ENCODE measurements at places on chromosomes 1 and 21. TPM values are rescaled to one million over a fixed set of nuclear protein-coding genes. Genes with fewer than 3 reads are reported as not detected.

The IGSF5 gene
- 0.64 TPM for total RNA-seq

- no peak for DNase-seq
These were observed 10.6 kb downstream of the CSRP1 start for GRCh38 chr1:201496296-201496690.

The AMY1C gene
- total RNA-seq: not detected

GRCh38 chr1:78640462-78640861 lies 9.2 kb upstream of the IFI44 start:
- no peak for DNase-seq

DNA sequence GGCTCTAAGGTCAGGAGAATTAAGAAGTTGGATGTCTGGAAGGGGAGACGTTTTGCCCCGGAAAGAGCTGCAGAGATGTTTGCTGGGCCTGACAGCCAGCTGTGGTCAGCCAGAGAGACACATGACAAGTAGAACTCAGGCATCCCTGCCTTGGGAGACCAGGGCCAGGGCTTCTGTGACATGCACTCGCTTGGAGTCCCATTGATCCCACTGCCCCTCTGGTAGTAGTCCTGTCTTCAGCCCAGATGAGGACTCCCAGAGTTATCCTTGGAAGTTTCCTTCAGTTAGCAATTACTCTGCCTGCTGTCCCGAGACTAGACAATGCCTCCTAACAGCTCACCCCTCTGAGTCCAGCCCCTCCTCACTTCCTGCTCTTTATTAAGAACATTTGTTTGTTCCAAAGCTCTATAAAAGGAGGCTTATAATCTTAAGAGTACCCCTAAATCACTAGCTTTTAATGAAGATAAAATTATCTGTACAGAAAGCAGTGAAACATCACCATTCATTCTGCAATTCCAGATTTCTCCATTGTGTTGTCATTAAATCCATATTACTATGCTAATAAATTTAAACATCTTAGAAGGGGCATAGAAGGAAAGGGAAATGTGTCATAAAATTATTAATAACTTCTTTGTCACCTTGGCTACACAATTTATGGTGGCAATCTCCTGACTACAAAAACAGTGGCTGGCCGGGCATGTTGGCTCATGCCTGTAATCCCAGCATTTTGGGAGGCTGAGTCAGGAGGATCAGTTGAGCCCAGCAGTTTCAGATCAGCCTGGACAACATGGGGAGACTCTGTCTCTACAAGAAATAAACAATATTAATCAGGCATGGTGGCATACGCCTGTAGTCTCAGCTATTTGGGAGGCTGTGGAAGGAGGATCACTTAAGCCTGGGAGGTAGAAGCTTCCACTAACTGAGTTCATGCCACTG lies 94.2 kb downstream of the KCNK1 start:
- DNase-seq: no peak

The BRDT gene
- not detected for total RNA-seq

DNA sequence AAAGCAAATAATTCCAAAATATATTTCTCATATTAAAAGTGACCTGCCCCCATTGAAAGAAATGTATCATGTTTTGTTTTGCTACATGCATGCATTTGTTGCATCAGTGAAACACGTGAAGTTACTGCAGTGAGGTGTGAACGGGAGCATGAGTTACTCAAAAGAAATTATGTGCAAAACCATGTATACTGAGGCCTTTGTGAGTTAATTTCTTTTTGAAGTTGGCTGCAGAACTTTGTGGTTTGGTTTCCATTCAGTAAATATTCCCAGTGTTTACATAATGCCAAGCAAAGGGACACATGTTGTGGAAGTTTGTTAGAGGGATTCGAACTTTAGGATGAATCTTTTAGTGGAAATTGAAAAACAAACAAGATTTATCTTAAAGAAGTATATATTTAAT lies 619.4 kb upstream of the ADAMTS5 start:
- DNase-seq: no peak

DNA sequence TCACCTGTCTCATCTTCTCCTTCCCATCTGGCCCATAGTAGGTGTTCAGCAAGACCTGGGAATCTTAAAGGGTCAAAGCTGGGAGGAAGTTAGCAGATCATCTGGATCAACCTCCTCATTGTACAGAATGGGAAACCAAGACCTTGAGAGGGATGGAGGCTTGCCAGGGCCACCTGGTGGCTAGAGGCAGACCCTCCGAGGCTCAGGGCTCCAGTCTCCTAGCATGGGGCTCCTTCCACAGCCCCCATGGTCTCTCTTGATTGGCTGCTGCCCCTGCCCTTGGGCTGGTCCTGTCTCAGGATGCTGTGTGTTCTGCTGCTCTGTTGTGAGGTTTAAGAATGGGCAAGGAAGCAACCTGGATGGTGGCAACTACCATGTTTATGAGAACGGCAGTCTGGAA lies 68.7 kb upstream of the CNTN2 start:
- no peak for DNase-seq

The TSPAN2 gene
- 32.8 TPM for total RNA-seq

The OLIG2 gene
- 2.5 TPM for total RNA-seq

DNA sequence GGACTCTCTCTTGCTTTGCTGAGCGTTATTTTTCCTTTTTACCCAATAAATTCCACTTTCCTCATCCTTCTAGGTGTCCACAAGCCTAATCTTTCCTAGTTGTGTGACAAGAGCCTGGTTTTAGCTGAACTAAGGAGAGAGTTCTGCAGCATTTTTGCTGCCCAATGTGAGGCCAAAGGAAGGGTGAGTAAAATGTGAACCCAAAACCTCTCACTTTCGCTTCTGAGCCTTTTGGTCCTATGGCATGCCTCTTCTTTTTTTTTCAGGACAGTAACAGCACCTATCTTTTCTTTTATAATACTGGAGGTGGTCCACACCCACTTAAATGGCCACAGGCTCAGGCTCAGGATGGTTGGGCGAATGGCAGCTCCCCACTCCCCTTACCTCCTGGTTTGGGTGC lies 111.1 kb downstream of the COP1 start:
- no peak for DNase-seq

DNA sequence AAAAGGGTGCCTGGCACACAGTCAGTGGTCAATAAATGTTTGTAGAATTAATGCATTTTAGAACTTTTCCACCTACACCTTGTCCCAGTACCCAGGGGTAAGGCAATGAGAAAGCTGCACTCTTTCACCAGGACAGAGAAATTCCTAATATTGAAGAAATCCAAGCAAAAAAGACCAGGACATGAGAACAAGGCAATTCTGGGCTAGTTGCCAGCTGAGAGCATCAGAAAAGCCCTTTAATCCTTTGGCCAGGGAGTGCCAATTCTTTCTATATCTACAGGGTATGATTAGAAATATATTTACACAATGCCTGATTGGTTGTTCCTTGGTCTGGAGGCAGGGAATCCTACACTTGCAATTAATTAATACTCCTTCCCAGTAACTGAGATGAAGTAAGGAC lies 492.4 kb upstream of the NFIA start:
- no peak for DNase-seq

GRCh38 chr1:225449261-225449660 lies 21.4 kb upstream of the LBR start:
- no peak for DNase-seq

The ANKRD34A gene
- total RNA-seq: 5.8 TPM

The PDZK1IP1 gene
- not detected for total RNA-seq

DNA sequence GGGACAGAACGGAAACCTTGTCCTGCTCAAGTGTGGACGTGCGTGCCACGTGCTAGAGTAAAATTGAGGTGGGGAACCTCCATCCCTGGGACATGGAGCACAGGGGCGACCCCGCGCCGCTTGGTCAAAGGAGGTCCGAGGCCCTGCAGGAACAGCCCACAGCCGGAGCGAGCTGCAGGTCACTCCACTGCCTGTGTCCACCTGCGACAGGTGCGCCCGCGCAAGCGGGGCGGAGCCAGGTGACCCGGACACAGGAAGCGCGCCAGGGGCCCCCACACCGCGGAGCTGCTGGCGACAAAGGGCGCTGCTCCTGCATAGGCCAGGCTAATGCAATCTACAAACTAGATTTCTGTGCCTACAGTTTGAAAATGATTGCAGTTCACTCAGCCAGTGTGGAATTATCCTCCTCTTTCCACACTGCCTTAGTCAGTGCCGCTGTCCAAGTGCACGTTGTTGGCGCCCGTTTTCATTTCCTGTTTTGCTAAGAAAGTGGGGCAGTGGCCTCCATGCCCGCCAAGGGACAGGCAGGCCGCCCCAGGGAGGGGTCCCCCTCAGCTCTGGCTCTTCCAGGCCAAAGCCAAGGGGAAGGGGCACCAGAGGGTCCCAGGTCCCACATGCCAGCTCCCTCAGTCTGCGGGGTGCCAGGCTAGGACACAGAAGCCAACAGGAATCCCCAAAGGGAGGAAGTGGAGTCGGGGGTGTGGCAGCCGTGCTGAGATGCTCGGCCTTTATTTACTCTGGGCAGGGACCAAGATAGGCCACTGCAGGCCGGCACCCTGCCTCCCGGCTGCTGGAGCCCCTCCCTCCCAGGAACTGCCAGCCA lies 4.3 kb upstream of the NADK start:
- DNase-seq: peak; percentile 39

DNA sequence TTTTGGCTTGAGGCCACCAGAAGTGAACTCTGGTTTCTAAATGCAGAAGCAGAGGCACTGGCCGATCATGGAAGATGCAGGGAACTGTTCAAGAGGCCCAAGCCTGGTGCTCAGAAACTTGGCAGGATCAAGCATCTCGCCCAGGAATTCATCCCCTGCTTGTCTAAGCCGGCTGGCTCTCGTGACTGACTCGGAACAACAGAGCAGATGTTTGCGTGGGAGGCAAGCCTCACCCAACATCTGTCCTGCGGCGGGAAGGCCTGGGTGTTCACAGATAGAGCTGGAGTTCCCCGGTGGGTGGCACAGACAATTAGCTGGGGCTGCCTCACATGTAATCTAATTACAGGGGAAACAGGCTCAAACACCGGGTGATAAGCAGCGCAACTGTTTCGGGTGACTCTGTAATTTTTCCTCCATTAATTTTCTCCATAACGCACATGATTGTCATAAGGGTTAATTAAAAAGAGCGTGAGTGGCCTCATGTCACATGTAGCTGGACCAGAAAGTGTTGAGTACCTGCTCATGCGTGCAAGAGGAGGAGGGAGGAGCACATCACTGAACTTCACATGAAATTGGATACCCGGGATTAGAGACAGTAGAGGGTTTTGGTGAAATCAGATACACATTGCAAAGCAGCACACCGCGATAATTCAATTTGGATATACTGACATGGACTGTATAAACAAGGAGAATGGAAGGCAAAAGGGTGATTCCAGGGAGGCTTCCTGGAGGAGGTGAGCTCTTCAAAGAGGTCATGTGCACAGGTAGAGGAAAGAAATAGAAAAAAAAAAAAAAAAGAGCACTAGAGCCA lies 180.0 kb downstream of the ETS2 start:
- DNase-seq: peak; percentile 87

GRCh38 chr1:25748531-25749205 lies 51.3 kb upstream of the SELENON start:
- DNase-seq: no peak

The CGN gene
- total RNA-seq: 8.8 TPM

DNA sequence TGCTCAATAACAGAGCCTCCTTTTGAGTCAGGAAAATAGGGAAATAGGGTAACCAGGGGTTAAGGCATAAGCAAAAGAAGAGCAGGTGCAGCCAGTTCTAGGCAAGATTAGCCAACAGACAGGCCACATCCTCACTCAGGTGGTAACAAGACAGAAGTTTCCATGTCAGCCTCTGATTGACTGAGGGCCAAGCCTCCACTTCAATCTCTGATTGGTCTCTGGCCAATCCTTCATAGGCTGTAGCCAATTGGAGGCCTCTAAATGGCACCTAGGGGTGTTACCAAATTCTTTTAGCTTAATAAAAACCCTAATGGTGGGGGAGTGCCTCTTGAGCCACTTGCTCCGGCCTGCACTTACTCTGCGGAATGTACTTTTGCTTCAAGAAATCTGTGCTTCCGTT lies 37.2 kb downstream of the LACTBL1 start:
- no peak for DNase-seq

DNA sequence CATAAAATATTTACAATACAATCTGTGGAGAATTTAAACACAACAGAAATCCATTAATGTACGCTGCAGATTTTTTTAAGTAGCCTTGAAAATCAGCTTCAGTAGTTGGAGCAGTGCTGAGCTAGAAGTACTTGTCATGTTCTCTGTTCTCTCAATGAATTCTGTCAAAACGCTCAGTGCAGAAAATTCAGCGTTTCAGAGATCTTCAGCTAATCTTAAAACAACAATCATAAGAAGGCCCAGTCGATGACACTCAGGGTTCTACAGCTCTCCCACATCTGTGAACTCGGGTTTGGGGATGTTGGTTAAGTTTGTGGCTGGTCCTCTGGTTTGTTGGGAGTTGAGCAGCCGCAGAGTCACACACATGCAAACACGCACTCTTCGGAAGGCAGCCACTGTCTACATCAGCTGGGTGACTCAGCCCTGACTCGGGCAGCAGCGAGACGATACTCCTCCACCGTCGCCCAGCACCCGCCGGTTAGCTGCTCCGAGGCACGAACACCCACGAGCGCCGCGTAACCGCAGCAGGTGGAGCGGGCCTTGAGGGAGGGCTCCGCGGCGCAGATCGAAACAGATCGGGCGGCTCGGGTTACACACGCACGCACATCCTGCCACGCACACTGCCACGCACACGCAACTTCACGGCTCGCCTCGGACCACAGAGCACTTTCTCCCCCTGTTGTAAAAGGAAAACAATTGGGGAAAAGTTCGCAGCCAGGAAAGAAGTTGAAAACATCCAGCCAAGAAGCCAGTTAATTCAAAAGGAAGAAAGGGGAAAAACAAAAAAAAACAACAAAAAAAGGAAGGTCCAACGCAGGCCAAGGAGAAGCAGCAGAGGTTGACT lies 161.2 kb downstream of the RUNX1 start:
- peak; percentile 98 for DNase-seq

The DIO1 gene
- total RNA-seq: not detected

The RNU1-1 gene
- total RNA-seq: 1,356 TPM

The RUNX1 gene
- total RNA-seq: 84.6 TPM

The NT5C1A gene
- not detected for total RNA-seq

GRCh38 chr1:192884241-192884640 lies 75.4 kb downstream of the RGS2 start:
- no peak for DNase-seq

The KCNJ9 gene
- not detected for total RNA-seq

The ADAM15 gene
- 66.8 TPM for total RNA-seq

- no peak for DNase-seq
These were observed 100.2 kb upstream of the GNG4 start for GRCh38 chr1:235749755-235750300.

DNA sequence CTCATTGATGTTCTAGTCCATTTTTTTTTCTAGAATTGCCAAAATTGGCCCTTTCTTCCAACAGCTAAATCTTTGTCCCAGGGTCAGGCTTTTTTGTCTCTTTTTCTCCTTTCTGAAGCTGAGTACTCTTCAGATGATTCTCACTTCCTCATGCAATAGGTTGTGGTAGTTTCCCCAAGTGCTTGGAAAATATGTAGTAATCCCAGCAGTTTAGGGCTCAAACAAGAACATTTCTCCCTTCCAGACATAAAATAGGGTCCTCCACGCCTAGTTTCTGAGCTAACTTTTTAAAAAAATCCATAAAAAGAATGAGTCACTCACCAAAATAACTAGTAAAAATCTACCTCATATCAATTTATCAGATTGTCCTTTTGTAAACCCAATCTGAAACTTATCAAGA lies 10.0 kb upstream of the MCOLN3 start:
- DNase-seq: no peak

The SYT11 gene
- total RNA-seq: 22.3 TPM

GRCh38 chr21:44853601-44854390 lies 19.7 kb downstream of the PTTG1IP start:
- no peak for DNase-seq

The HHIPL2 gene
- 0.50 TPM for total RNA-seq
